ENCODE measurements at places on chromosomes 2 and 18.

DNA sequence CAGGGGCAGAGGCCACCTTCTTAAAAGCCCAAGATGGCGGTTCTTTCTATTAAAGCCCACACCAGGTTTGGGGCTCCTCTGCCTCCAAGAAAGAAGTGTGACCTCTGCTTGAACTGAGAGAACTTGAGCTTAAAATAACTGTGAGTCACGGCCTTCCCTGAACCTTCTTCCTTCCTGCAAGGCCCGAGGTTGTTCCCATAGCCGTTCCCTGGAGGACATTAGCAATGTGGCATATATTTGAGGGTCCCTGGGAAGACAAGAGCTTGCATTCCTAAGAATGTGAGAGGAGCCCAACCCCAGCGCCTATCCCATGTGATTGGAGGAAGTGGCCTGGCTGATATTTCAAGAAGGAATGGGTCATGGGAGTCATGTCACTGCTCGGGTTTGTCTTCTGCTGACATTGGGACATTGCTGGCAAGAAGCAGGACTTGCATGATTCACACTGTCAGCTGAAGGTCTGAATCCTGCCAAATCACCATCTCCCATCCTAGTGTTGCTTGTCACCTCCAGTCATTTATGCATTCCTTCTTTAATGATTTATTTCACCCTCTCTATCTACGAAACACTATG lies 168.1 kb downstream of the TRIB2 start:
- no peak for DNase-seq

- DNase-seq = no peak
Observed at GRCh38 chr18:10926621-10927161, 222.7 kb downstream of the PIEZO2 start.

DNA sequence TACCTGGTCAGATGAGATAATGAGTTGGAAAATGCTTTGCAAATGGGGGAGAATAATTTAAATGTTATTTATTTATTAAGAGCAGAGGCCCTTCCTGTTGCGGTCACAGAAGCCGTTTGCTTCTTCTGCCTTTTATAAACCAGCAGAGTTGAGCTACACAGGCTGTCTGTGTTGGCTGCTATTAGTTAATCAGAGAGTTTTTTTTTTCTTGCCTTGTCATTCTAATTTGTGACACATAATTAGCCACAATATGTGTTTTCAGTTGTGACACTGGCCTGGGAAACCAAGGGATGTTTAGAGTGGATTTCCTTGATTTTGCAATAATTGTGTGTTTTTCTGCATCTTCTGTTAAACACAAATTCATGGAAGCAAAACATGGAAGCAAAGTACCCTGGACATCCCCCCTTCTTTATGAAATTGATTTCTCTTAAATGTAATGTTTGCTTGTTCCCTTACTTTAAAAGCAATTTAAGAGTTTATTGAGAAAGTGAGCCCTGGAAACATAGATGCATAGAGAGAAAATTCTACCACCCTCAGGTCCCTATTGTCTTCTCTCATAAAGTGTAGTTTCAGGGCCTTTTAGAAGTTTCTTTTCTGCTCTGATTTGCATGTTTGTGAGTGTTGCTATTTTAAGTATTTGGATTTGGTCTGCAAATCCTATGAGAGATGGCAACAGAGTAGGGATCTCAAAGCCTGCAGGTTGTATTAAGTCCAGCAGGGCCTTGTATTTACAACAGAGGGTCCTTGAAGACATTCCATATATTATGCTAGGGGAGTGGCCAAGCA lies 22.8 kb upstream of the IL37 start:
- DNase-seq = no peak

DNA sequence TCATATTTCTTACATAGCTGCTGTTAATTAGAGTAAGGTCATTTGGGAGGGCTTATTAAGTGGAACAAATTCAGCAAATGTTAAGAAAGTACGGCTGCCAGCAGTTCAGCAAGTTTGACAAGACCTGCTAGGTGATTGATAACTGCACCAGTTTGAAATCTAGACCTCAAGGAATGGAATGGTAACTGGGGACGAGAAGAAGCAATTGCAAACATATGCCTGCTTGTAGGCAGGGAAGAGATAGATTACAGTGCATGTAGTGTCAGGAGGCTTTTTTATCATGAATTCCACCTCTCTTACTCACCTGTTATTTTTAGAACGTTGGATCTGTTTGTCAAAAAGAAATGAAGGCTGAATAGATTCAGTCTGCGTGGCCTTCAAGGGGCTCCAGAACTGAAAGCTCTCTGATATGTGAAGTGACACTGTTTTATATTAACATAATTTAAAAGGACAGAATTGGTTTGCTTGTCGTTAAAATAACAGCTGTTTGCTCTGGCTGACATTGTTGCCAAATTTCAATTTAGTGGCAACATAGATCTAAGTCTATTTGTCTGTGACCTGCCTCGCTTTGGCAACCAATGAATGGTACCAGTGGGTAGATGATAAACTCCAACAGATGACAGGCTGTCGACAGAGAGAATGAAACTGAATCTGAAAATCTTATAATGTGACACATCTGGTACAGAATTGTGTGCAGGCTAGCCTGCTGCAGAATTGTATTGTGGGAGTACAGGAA lies 199.3 kb downstream of the ZNF407 start:
- DNase-seq = no peak
